Right hindlimb (tissue), 1 donor: ENCODE measurements at places on chromosomes 4 and X.

DNA sequence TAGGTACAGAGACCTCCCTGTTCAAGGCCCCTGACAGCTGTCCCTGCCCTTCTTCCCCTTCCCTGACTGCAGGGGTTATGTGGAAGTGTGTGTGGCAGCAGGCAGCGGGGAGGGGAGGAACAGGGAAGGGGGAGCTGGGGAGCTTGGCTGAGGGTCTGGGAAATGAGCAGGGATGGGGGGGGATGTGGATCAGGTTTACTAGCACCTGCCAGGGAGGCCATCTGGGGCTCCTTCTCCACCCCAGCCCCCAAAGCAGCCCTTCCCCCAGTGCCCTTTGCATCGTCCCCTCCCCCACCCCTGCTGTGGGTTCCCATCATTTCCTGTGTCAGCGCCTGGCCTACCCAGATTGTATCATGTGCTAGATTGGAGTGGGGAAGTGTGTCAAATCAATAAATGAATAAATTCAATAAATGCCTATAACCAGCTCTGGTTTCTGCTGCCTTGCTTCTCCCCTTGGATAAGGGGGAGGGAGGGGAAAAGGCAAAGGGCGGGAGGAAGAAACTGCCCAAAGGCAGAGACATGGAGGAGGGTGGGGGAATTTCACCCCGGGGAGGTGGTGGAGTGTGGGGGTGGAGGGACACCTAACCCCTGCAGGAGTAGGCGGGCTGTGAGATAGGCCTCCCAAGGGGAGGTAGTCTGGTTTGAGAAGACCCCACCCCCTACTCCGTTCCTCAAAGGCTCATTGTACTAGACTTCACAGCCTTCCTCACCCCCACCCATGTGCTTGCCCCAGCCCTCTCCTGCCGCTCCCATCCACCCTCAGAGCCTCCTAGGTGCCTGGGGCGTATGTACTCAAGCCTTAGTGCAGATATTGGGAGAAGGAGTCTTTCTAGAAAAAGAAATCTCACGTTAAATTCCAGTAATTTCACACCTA lies 3.2 kb downstream of the CXorf65 start:
- peak; percentile 67 for DNase-seq

- DNase-seq: no peak
These were observed 907 bp upstream of the ATP10D start for GRCh38 chr4:47484168-47484567.

GRCh38 chr4:76028350-76028765 lies 5.1 kb upstream of the CXCL10 start:
- DNase-seq: no peak

- DNase-seq: peak; percentile 26
These were observed 608 bp downstream of the TAF1 start for GRCh38 chrX:71366674-71367256.

DNA sequence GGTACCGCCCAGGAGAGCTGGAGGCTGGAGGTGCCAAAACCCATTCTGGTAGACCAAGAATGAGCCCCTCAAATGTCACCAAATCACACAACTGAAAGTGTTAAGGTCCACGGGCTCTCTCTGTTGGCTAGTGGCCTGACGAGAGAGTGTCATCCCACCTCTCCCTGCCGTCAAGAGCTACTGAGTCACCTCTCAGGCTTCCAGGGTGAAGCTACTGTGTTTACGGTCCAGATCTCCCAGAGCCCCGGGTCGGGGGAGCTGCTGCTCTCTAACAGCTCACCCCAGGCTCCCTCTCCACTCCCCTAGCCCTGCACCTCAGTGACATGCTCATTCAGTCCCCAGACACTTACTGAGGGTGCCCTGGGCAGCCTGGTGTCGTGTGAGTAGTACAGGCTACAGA lies 59.2 kb downstream of the ADGRG2 start:
- no peak for DNase-seq

DNA sequence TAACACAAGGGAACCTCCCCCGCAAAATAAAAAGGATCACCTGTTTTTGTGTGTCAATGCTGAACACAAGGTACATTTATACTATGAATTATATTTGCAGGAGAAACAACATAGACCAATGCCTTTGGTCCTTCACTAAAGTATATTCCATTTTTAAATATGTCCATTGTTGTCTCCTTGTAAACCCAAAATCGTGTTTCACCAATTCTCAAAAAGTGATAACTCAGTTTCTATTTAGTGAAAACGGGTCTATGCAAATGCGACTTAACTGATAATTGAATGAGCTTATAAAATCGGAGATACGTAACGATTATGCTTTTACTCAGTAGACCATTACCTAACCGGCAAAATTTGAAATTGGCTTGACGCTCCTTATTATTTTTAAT lies 2.1 kb downstream of the BRWD3 start:
- DNase-seq: no peak

DNA sequence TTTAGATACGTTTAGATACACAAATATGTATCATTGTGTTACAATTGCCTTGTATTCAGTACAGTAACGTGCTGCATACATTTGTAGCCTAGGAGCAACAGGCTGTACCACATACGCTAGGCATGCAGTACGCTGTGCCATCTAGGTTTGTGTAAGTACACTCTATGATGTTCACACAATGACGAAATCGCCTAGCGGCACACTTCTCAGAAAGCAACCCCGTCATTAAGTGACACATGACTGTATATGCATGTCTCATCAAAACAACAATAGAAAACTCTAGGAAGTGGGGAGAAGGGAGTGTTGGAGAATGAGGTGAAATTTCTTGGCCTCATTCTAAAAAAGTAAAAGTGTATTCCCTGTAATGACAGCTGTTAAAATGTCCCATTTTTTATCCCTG lies 32.7 kb downstream of the CCDC149 start:
- no peak for DNase-seq

DNA sequence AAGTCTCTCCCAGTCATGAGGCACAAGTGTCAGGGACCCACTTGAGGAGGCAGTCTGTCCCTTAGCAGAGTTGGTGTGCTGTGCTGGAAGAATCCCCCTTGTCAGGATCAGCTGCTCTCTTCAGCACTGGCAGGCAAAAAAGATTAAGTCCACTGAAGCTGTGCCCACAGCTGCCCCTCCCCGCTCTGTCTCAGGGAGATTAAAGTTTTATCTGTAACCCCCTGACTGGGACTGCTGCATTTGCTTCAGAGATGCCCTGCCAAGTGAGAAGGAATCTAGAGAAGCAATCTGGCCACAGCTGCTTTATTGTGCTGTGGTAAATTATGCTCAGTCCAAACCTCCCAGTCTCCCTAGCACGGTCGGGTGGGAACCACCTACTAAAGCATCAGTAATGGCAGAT lies 37.4 kb upstream of the HEPH start:
- DNase-seq: no peak

GRCh38 chrX:48714573-48714972 lies 18.0 kb downstream of the SUV39H1 start:
- no peak for DNase-seq

DNA sequence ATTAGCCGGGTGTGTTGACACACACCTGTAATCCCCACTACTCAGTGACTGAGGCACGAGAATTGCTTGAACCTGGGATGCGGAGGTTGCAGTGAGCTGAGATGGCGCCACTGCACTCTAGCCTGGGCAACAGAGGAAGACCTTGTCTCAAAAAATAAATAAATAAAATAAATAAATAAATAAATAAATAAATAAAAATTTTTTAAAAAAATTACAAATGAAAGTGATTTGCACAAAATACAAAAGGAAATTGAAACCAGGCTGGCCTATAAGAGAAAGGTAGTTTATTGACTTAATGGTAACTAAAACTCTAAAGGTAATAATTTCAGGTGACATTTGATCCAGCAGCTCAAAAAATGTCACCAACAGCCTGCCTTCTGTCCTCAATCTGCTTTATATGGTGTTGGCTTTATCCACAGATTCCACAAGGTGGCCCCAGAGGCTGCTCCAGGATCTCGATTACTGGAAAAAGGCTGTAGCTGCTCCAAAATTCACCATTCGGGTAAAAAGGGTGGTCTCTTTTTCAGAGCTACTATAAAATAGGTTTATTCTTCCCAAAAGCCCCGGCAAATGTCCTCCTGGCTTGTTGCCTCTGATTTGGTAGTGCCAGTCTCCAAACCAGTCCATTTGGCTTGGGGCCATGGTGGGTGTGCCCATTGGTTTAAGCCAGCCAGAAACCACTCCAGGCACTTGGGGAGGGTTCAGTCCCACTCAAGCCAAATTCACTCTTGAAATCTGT lies 61.4 kb upstream of the TRIM2 start:
- DNase-seq: peak; percentile 89

DNA sequence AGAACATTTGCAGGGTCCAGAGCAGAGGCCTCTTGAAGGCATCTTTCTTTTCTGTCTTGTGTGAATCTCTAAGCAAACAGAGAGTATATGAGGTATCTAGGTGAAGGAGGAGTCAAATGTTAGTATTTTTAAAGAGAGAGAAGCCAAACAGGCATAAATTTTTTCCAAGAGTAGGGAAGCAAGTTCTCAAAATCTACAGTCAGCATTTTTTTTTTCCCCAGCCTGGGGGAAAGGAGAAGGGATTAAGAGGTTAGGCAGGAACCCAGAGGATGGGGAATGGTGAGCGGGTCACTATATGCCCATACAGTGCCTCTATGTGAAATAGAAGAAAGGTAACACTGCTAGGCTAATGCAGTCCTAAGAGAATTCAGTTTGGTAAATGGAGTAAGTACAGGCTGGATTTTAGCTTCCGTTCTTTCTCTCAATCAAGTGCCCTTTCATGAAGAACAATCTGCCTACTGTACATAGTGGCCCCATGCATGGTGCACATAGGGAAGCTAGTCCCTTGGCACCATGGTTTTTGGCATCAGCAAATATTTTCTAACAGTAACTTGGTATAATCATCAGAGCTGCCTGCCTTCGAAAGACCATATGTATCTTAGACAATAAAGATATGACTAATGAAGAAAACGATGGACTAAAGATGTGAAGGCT lies 163.1 kb upstream of the MAB21L2 start:
- DNase-seq: no peak
